ENCODE measurements at places on chromosomes 16 and 17.

DNA sequence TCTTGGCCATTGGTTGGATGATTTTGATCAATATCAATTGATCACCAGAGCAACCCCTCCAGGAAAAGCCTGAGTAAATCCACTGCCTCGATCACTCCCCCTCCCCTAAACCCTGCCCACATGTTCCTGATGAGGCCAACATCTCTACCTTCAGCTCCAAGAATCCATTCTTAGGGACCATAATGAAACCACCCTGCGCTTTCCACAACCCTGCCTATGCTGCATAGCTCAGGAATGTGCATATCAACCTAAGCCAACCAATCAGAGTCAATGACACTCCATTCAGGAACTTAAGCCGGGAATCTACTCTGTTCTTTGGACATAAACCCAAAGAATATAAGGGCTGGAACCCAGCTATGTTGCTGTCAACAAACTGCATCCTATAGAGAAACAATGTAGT lies 86.3 kb downstream of the MYH11 start:
- DNase-seq, result no peak

- no peak for DNase-seq
Measured at GRCh38 chr17:280216-280615, 72.4 kb downstream of the RPH3AL start.

DNA sequence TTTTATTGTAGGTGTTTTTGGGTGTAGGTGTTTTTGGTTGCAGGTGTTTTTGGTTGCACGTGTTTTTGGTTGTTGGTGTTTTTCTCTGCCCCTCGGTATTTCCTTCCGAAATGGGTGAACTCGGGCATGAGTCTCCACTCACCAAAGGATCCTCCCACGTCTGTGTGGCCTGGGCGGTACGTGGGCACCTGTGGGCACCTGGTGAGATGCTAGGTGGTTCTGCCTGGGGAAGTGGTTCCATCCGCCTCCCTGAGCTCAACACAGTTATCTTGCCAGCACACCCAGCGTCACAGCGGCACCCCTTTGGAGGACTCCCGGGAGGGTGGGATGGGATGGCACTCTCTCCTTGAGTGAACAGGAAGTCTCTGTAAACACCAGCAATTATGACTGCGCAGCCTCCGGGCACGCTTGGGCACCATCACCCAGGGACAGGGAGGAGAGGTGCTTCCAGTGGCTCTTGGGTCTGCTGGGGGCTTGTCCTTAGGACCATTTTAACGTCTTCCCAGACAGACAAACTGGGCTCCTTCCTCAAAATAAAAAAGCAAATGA lies 29.8 kb downstream of the COX4I1 start:
- no peak for DNase-seq

DNA sequence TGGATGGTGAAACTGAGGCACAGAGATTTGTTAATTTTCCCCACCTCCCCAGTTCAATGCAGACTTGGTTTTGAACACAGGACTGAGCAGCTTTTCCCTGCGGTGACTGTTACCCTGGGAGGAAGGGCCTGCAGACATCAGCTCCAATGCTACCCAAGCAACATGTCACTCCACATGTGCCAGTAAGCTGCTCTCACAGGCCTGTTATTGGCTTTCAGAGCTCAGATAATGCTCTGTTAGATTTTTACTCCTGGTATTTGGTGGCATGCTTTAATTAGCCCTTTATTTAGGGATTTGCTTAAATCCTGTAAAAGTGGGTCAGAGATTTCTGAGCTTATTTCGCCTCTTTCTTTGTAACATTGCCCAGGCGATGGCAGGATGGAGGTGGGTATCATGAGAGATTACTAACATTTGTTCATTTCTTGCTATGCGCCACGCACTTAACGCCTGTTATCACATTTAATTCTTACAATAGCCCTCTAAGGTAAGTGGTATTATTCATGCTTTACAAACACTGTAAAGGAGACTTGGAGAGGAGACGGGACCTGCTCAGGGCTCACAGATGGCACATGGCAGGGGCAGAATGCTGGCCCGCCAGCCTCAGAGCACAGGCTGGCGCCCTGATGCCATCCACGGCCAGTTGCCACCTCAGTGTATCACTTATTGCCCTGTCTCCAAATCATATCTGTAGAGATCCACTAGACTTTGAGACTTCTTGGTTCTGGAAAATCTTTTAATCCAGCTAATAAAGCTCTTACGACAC lies 84.0 kb upstream of the CACNG5 start:
- no peak for DNase-seq

DNA sequence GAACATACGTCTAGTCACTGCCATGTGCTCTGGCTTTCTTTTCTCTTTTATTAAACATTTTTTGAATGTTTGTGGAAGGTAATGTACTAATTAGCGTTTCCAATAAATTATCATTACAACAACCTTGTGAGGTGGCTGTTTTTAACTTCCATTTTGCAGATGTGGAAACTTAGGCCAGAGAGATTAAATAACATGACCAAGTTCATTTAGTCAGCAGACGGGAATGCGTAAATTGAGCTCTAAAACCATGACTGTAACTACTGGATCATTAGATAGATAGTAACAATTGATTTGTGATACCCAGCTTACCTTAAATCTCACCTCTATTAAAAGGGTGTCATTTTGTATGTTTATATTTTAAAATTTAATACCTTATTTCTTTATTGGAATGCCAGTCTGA lies 49.4 kb downstream of the RABEP1 start:
- no peak for DNase-seq

DNA sequence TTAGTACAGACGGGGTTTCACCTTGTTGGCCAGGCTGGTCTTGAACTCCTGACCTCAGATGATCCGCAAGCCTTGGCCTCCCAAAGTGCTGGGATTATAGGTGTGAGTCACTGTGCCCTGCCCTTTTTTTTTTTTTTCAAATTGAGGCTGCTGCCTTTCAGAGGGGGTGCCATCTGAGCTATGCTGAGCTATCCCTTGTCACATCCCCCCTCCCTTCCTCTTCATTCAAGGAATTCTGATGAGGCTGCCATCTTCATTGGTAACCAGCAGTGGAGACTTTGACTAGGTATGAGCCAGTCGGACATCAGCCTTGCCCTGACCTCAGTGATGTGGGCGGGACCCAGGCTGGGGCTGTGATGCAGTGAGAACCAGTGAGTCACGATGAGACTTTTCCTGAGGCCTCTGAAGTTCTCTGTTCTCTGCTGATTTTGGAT lies 24.4 kb upstream of the GPT2 start:
- peak; percentile 58 for DNase-seq

- no peak for DNase-seq
Measured at GRCh38 chr17:76921340-76922036, 53.3 kb downstream of the MGAT5B start.

DNA sequence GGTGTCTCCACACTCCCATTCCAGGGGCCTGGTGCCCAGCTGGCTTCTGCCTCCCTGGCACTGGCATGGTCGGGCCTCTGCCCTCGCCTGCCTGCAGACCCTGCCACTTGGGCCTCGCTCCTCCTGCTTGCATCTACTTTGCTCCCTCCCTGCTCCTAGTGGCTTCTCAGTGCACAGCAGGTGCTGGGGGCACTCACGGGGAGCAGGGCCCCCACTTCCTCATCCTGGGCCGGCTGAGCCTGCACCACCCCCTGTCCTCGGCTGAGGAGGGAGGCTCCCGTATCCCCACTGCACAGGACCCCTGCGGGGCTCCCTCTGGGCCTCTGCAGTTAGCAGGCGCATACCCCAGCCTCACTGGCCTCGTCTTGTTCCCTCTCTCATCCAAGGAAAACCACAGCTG lies 35.2 kb downstream of the CIBAR2 start:
- DNase-seq, result no peak

- no peak for DNase-seq
Measured at GRCh38 chr17:83171661-83172060, 92.3 kb downstream of the METRNL start.

DNA sequence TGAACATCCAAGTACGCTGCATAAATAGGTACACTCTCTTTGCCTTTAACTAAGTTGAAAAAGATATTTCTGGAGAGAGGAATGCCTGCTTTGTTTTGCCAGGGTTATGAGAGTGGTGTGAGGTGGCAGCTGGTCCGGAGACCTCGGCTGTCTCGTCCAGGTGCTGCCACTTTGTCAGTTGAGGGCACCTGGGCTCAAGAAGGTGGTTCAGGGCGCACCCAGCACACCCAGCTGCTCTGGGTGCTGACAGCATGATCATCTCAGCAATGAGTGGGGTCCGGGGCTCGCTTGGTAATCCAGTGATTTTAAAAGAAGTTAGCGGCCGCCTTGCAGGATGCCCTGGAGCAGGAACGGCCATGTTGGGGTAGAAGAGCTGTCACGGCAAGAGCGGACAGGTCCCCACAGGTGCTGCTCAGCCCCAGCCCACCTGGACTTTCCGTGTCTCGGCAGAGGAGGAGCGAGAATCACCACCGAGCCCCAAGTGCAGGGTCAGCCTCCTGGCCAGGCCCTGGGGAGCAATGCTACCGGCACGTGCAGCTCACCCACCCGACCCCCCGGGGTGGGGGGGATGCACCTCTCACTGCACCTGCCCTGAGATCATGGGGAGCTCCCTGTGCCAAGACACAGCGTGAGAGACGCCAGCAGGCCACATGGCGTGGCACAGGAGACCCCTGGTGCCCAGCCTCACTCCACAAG lies 67.4 kb upstream of the CHMP6 start:
- DNase-seq, result no peak

- no peak for DNase-seq
Measured at GRCh38 chr17:63645775-63646487, 23.7 kb downstream of the MAP3K3 start.

DNA sequence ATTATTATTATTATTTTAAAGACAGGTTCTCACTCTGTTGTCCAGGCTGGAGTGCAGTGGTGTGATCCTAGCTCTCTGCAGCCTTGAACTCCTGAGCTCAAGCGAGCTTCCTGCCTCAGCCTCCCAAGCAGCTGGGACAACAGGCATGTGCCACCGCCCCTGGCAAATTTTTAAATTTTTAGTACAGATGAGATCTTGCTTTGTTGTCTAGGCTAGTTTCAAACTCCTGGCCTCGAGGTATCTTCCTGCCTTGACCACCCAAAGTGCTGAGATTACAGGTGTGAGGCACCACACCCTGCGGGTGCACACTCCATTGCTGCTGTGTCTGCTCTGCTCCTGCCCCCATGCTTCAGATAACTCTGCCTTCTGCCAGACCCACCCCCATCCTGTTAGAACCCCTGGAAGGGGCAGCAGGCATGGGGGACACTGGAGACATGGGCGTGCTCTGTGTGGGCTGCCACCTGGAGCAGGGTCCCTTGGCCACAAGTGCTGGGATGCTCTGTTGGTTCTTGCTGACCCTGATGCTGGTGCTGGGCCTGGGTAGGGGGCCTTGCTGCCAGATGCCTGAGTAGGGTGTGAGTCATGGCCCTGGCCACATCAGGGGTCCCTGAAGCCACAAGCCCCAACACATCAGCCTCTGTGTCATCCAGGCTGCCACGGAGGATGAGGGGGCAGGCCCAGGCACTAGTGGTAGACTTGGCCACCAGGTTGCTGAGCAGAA lies 2.6 kb downstream of the GGT6 start:
- no peak for DNase-seq

DNA sequence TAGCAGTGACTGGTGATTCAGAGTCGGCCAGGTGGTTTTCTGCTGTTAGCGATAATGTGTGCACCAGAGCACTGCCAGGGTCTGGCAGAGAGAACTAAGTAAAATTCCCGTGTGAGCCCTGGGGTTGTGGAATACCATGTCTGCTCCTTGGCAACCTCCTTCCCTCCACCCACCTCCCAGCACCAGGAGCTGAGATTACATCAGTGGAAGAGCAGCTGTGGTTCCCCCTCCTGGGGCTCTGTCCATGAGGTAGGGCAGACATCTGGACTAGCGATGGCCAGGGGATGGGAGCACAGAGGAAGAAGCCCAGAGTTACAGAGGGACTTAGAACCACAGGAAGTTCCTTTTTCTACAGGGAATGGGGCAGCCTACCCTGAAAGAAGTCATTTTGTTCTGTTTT lies 15.8 kb downstream of the CLEC10A start:
- no peak for DNase-seq

DNA sequence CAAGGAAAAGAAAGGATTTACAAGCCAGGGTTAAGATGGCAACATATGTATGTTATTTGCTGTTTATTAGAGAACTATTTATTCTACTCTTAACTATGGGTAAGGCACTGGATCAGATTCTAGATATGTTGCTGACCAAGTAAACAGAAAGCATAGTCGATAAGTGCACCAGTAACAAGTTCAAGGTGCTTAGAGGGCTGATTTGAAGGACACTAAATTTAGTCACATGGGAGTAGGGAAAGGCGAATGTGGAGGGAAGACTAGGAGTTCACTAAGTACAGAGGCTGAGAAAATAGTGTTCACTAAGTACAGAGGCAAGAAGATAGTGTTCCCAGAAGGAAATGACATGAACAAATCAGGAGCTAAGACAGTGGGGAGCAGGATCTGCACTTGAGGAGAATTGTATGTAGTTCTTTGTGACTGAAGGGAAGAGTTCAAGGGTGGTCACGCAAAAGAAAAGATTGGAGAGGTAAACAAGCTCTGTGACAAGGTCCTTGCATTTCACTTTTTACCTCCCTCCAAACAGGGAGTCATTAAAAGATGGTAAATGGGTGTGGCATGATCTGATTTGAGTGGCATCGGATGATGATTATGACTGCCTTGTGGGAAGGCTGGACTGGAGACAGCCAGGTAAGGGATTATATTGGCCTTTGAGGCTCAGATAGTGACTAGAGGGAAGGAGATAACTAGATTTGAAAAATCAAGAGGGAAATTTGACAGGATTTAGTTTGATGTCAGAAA lies 20.9 kb downstream of the HEATR9 start:
- DNase-seq, result no peak

DNA sequence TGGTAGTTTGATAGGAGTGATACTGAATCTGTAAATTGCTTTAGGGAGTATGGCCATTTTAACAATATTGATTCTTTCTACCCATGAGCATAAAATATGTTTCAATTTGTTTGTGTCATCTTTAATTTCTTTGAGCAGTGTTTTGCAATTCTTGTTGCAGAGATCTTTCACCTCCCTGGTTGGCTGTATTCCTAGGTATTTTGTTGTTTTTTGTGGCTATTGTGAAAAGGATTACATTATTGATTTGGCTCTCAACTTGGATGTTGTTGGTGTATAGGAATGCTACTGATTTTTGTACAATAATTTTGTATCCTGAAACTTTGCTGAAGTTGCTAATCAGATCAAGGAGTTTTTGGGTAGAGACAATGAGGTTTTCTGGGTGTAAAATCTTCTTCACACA lies 3.2 kb downstream of the KRTAP9-9 start:
- DNase-seq, result no peak

- no peak for DNase-seq
Measured at GRCh38 chr16:48272837-48273421, 25.6 kb upstream of the ABCC11 start.
